Muscle of arm (tissue), 14 donors: ENCODE measurements at places on chromosomes 12 and 14.

- no peak for DNase-seq
Measured at GRCh38 chr14:21915826-21916225, 242.2 kb upstream of the OR4E1 start.

- DNase-seq = no peak
Measured at GRCh38 chr12:38903596-38903995, 1.8 kb downstream of the CPNE8 start.

- no peak for DNase-seq
Measured at GRCh38 chr12:55692631-55693322, 14.9 kb downstream of the ITGA7 start.

- no peak for DNase-seq
Measured at GRCh38 chr12:19457561-19457960, 18.3 kb downstream of the AEBP2 start.

DNA sequence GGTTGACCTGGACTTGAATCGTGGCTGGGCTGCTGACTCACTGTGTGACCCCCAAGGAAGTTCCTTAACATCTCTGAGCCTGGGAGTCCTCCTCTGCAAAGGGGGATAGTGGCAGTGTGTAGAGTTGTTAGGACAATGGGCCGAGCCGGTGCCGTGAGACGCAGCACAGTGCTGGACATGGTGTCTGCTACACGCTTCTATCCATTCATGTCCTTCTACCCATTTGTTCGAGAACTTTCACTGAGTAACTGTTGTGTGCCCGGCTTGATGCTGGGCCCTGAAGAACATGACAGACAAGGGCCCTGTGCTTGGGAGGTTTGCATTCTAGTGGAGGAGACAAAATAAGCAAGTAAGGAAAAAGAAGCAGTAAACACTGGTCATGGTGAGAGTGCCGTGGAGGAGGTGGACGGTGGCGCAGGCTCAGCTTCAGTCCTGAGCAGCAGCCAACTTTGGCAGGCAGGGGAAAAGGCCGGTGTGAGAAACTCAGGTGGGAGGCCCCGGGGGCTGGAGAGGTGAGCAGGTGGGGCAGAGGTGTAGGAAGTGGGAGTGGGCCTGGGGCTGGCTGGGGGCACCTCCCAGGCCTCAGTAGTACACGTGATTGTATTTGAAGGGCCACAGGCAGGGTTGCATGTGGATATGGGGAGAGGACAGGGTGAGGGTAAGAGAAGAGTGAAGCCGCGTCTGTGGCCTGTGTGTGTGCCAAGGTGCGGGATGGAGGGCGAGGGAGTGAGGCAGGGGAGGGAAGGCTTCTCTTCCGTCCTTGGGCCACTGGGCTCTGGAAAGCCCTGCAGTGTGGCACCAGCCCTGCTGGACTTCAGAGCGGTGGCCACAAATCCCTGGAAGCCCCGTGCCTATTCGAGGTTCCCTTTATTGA lies 13.8 kb downstream of the VASH1 start:
- no peak for DNase-seq

DNA sequence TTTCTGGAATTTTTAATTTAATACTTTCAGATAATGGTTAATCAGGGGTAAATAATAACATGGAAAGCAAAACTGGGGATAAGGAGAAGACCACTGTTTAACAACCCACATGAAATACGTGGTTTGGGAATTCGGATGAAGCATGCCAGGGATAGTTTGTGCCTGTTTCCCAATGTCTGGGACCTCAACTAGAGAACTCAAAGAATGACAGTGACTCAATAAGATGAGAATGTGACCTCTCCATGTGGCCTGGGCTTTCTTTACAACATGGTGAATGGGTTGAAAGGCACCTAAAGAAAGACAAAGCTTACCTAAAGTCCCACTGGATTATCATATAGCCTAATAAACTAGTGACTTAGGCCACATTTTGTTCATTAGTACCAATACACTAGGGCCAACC lies 460.3 kb upstream of the LRFN5 start:
- no peak for DNase-seq

DNA sequence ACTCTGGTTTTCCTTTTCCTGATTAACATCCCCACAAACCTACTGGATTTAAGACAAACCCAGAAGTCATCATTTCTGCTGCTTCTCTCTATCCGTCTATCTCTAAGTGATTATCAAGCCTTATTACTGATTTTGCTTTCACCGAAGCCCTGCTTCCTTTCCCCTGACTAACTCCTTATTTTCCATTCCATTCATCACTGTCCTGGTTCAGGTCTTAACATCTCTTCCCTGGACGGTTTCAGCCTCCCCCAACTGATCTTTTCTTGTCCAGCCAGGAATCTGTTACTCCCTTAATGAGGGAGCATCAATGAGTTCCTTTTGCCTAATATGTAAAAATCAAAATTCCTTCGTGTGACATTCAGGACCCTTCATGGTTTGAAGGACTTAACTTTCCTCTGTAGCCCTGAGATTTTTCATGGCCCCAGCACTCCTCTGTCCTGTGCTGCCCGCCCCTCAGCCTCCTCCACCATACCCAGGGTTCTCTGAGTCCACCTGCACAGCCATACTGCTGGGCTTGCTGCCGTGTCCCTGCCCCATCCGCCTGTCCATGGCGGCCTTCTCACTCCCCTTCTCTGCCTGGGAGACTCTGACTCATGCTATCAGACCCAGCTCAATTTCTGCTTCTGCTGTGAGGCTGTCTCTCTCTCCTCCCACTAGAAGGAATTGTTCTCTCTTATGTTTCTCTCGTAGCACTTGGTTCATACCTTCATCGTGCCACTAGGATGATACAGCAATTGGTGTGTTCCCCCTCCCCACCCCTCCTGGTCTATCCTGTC lies 167.8 kb upstream of the HIF1A start:
- DNase-seq = no peak

GRCh38 chr12:129719416-129719815 lies 184.4 kb downstream of the TMEM132D start:
- DNase-seq = no peak

- DNase-seq = no peak
Measured at GRCh38 chr12:106769546-106769945, 4.9 kb upstream of the RIC8B start.

- DNase-seq = no peak
Measured at GRCh38 chr12:124868252-124869058, 4.8 kb upstream of the SCARB1 start.

DNA sequence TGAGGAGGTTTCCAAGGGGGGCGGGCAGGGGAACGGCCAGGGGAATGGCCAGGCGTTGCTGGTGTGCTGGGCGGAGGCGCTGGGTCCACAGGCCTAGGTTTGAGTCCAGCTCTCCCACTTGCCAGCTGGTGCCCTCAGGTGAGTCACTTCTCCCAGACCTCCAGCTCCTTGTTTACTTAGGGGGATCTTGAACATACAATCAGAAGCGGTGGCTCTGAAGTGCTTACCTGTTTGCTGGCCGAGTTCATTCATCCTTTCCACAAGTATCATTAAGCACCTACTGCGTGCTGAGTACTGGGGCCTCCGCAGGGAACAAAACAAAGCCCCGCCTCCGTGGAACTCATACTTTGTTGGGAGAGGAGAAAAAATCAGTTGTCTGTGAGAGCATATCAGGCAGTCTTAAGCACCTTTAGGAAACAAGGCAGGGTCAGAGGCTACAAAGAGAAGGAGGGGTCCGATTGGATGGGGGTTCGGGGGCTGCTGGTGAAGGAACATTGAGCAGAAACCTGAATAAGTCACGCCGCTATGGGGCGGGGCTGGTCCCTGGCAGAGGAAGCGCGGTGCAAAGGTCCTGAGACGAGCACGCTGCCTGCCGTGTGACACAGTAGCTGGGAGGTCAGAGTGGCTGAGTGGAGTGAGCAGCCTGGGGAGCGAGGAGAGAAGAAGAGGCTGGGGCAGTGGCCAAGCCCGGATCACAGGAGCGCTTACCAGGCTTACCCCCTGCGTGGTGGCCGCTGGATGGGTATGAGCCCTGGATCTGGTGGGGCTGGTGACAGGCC lies 15.1 kb downstream of the MVK start:
- no peak for DNase-seq

DNA sequence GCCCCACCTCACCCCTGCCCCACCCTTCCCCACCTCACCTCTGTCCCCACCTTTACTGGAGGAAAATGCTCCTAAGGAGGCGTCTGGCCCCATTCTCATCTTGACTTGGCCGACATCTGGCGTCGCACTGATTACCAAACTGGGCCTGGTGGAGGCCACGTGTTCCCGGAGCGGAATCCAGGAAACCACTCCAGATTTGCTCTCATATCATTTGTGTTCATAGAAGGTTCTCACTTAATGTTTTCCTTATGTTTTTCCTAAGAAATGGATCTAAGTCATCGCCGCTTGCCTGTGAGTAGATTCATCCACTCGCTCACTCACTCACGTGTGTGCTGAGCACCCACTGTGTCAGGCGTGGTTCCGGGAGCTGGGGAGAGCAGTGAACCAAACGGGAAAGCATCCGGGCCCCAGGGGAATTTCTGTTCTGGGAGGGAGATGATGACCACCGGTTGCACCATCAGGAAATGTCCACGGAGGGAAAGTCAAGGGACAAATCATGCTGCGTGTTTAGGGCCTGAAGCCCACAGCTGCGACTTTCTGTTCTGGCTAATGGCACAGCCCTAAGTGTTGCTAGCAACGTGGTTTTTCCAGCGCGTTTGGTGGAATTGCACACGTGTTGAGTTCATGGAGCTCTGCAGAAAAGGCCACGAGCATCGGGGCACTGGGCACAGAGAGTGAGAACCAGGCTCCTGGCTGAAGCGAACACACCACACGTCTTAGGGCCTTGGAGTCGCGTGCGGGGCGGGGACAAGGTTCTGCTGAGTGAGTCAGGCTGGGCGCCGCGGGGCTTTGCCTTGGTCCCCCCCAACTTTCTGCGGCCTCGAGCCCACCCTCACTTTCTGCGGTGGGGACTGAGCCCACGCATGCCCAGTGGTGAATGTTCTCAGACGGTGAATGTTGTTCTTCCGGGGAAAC lies 57.7 kb downstream of the ADGRD1 start:
- peak; percentile 70 for DNase-seq

- DNase-seq = no peak
Measured at GRCh38 chr14:99389174-99389826, 91.4 kb downstream of the SETD3 start.

DNA sequence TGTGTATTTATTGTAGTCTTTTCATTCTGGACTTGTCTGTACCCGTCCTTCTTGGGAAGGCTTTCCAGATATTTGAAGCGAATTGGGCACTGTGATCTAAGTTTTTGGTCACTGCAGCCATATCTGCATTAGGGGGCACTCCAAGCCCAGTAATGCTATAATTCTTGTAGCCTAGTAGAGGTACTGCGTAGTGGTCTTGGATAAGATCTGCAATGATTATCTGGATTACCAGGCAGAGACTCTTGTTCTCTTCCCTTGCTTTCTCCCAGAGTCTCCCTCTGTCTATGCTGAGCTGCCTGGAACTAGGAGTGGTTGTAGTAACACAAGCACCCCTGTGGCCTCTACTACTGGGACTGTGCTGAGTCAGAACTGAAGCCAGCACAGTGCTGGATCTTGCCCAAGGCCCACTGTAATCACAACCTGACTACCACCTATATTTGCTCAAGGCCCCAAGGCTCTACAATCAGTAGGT lies 30.0 kb downstream of the SLC38A2 start:
- peak; percentile 25 for DNase-seq

DNA sequence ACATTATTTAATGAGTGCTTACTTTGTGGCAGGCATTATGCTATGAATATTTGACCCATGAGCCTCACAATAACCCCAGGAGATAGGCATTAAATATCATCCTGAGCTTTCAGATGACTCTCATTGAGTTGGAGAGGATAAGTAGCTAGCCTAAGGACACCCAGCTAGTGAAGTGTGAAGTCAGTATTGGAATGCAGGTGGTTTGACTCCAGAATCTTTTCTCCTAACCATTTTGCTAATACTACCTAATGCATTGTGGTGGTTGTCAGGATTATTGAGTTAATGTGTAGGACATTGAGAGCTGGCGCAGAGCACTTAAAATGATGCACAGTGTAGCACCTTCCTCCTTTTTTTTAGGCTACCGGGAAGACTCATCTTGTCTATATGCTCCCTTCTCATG lies 3.8 kb upstream of the CDKL1 start:
- no peak for DNase-seq

DNA sequence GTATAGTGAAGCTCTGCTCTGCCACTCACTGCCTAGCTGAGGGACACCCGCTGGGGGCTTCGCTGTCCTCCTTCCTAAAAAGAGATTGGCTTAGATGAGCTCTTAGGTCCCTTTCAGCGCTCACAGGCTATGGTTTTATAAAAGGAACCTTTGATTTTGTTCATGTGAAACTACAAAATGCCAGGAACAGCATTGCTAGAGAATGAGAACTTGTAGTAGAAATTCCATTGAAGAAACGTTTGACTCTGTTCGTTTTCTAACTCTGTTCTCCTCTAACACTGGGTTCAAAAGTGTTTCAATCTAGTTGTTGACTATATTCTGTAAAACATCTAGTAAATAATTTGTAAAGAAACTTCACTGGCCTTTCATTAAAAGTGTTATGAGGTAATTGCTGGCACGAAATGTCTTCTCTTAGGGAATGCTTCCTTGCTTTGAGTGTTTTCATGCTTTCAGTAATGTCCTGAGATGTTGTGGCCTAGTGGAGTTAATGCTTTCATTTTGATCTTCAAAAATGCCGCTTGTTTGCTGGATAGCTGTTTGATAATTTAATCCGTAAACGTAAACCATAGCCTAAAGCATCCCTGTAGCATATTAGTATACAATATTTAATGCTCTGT lies 1.6 kb downstream of the MARK3 start:
- no peak for DNase-seq

DNA sequence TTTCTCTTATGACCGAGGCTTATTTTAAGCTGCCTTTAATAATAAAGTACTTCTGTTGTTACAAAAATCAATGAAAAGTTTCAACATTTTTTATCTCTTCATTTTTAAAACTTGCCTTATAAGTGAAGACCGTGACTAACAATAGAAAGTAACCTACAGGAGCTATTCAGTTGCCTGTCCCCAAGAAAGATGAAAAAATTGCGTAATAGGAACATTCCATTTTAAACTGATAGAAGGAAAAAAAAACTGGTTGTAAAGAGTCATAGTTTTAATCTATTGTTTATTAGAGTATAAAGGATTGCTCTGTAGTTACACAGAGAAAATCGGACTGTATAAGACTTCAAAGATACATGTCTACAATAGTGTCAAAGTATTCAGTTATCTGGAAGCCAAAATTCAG lies 83.3 kb downstream of the DAAM1 start:
- DNase-seq = no peak

GRCh38 chr12:118274066-118274465 lies 98.6 kb downstream of the TAOK3 start:
- DNase-seq = no peak

DNA sequence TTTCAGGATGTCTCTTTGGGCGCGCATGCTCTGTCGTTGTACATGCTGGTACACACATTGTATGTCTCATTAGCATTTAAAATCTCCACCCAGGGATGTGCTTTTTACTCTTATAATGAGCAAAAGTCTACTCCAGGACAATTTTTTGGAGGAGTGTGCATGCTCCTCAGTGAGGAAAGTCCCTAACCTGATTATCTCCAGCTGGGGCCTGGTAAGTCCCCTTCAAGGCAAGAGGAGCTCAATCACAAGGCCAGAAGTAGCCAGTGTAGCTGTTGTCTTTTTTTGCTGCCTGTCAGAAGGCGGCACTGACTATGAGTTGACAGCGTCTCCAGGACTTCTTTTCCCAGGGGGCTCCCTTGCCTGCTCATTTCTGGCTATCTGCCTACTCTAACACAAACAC lies 218.3 kb upstream of the CNTN1 start:
- no peak for DNase-seq

- no peak for DNase-seq
Measured at GRCh38 chr14:31962920-31963319, 114.2 kb upstream of the ARHGAP5 start.

- DNase-seq = no peak
Measured at GRCh38 chr14:56237398-56237797, 119.2 kb downstream of the PELI2 start.
